Psoas muscle (tissue), 8 donors: ENCODE measurements at places on chromosomes 6 and 20. TPM values are rescaled to one million over a fixed set of nuclear protein-coding genes. Genes with fewer than 3 reads are reported as not detected.

- DNase-seq = no peak
Observed at GRCh38 chr6:133966654-133967329, 13.8 kb downstream of the TBPL1 start.

PKHD1 gene
- polyA plus RNA-seq = under 0.01 TPM

GRCh38 chr6:149200282-149200945 lies 117.1 kb upstream of the TAB2 start:
- DNase-seq = no peak

MAP7 gene
- polyA plus RNA-seq = 0.10 TPM

PLG gene
- not detected for polyA plus RNA-seq

NCOA7 gene
- polyA plus RNA-seq = 3.1 TPM

DNA sequence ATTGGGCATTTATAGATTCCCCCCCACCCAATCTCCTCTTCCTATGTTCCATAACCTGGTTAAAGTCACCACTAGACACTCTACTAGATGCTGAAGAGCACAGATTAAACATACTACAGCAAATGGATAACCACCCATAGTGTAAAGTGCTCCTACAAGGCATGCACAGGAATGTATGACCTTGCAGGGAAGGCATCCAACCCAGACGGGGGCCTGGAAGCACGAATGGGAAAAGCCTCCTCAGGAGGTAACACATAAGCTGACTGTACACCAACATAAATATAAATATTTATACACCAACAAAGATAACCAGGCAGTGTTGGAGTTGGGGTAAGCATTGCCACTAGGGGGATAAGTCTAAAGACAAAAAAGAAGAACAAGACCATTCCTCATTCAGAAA lies 691.7 kb downstream of the GRIK2 start:
- DNase-seq = no peak

PTPRT gene
- polyA plus RNA-seq = 0.01 TPM

TMEM244 gene
- polyA plus RNA-seq = not detected

MUC21 gene
- polyA plus RNA-seq = 0.07 TPM

GRCh38 chr6:149761438-149761837 lies 11.9 kb downstream of the PCMT1 start:
- DNase-seq = no peak

- peak; percentile 80 for DNase-seq
Observed at GRCh38 chr20:37986873-37987601, 46.2 kb downstream of the TTI1 start.

- DNase-seq = no peak
Observed at GRCh38 chr20:16098890-16099639, 474.2 kb downstream of the KIF16B start.

SOX12 gene
- polyA plus RNA-seq = 2.3 TPM

- no peak for DNase-seq
Observed at GRCh38 chr20:61805781-61806180, 259.9 kb downstream of the TAF4 start.

DNA sequence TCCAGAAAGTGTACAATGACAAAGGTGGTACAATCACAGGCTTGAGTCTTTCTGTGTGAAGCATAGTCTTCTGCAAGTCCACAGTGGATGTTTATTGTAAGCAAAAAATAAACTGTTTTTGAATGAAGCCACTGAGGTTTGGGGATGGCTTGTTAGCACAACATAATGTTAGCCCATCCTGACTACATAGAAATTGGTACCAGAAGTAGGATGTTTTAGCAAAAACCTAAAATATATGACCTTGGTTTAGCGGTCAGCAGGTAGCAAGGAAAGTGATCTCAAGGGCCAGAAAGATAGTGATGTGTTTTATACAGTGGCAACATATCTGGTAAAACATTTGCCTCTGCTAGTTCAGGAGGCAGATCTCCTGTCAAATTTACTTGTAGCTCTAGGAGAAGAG lies 15.8 kb downstream of the PLAGL1 start:
- DNase-seq = no peak

- no peak for DNase-seq
Observed at GRCh38 chr20:44837946-44838345, 27.6 kb upstream of the RIMS4 start.

OLIG3 gene
- polyA plus RNA-seq = not detected

POU5F1 gene
- polyA plus RNA-seq = 0.27 TPM

CFAP61 gene
- 8.3 TPM for polyA plus RNA-seq

DNA sequence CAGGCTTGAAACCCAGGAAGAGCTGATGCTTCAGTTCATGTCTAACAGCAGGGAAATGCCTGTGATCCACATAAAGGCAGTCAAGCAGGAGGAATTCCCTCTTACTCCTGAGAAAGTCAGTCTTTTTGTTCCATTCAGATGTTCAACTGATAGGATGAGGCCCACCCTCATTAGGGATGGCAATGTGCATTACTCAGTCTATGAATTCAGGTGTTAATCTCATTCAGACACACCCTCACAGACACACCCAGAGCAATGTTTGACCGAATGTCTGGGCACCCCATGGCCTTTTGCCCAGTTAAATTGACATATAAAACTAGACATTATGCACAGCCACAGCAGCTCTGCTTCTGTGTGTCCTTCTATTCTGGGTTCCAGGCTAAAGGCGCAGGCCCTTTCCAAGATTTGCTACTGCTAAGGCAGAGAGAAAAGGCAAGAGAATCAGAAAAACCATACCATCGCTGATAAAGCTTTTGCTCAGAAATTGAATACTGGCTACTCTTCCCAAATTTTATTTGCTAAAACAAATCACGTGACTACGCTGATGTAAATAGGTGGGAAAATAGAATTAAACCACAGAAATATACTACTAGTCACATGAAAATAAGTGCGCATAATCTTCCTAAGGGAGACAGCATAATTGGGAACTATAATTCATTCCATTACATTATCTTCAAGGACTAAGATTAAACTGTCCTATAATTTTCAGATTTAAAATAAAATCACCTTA lies 625.0 kb upstream of the MAN1A1 start:
- DNase-seq = no peak
